ENCODE measurements at places on chromosomes 4 and X. TPM values are rescaled to one million over a fixed set of nuclear protein-coding genes. Genes with fewer than 3 reads are reported as not detected.

Gene ADAMTS3
- not detected for total RNA-seq

Gene SSX1
- total RNA-seq, result not detected

Gene TEX13D
- total RNA-seq, result not detected

Gene TREX2
- total RNA-seq, result 2.4 TPM

Gene AMBN
- total RNA-seq, result not detected

Gene NAT8L
- total RNA-seq, result 0.18 TPM

Gene TCP11X2
- not detected for total RNA-seq

Gene SGMS2
- total RNA-seq, result not detected

Gene NHSL2
- total RNA-seq, result 0.53 TPM

Gene SPOCK3
- total RNA-seq, result not detected

Gene FGF13
- total RNA-seq, result not detected

Gene SPANXA2
- total RNA-seq, result not detected

Gene S100G
- not detected for total RNA-seq

Gene ANXA3
- 2.1 TPM for total RNA-seq

Gene C4orf17
- not detected for total RNA-seq

Gene LRP2BP
- 0.70 TPM for total RNA-seq

Gene MAGEB1
- total RNA-seq, result not detected

Gene AGA
- 29.3 TPM for total RNA-seq

Gene AFP
- not detected for total RNA-seq

Gene CXCL1
- total RNA-seq, result not detected

Gene GLUD2
- 0.40 TPM for total RNA-seq

Gene PKD2
- 7.2 TPM for total RNA-seq

Gene ATP11C
- 20.0 TPM for total RNA-seq

Gene SLC6A14
- total RNA-seq, result not detected

Gene MAGEA9B
- total RNA-seq, result not detected

Gene AREG
- total RNA-seq, result 0.24 TPM

Gene APLN
- 0.53 TPM for total RNA-seq

Gene TIGD4
- total RNA-seq, result 0.08 TPM

Gene TKTL1
- 4.1 TPM for total RNA-seq

Gene PROM1
- total RNA-seq, result not detected

Gene UNC5C
- total RNA-seq, result not detected

Gene UFSP2
- 21.0 TPM for total RNA-seq

Gene TAPT1
- 48.2 TPM for total RNA-seq

Gene RS1
- not detected for total RNA-seq

Gene TMEM150C
- total RNA-seq, result not detected

Gene PAGE5
- not detected for total RNA-seq

Gene BCORL1
- total RNA-seq, result 7.1 TPM

Gene ARHGEF38
- not detected for total RNA-seq

Gene GBA3
- not detected for total RNA-seq

Gene GAGE12E
- not detected for total RNA-seq

Gene PHF8
- 40.7 TPM for total RNA-seq

Gene KDM6A
- total RNA-seq, result 28.9 TPM

Gene GPM6B
- not detected for total RNA-seq

Gene STARD8
- 1.3 TPM for total RNA-seq

Gene MAGEA2
- not detected for total RNA-seq

Gene POF1B
- 0.07 TPM for total RNA-seq

Gene SSX3
- total RNA-seq, result not detected

Gene MAGEE2
- total RNA-seq, result not detected

Gene FGF16
- not detected for total RNA-seq

Gene INTU
- not detected for total RNA-seq

Gene MAGEC1
- total RNA-seq, result not detected
